Fibroblast of gingiva (primary cell): ENCODE measurements at places on chromosomes 2 and 18.

GRCh38 chr2:239147376-239147775 lies 253.4 kb downstream of the HDAC4 start:
- no peak for DNase-seq

DNA sequence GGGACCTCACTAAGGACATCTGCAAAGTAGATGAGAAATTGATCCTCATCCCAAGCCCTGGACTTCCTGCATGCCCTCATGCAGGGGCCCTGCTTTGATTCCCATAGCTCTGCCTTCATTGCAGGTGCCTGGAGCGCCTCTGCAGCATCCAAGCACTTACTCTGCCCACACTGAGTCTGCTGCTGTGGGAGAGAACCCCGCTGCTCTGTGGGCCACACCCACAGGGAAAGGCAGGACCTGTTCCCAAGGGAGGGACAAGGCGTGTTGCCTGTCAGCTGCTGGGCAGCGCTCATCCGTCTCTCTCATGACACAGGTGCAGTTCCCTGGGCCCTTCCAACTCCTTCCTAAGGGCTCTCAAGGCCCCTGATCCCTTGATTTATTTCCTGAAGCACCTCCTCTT lies 266.8 kb upstream of the SMIM21 start:
- no peak for DNase-seq

- no peak for DNase-seq
Observed at GRCh38 chr2:216300906-216301305, 71.4 kb downstream of the MARCHF4 start.

DNA sequence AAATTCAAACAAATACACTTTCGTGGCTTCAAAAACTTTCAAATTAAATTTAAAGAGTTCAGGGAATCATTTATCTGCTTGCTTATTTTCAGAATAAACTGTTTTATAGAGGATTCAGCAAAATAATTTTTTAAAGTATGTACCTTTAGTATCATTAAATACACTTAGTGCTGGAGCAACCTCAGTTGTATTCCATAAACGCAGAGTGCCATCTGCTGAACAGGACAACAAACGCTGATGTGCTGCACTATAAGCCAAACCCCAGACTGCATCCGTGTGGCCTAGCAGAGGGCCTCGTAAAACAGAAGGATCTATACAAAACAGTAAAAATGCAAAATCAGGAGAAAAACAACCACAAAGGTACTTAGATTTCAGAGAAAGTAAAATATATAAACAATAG lies 108.6 kb downstream of the STRN start:
- no peak for DNase-seq

- no peak for DNase-seq
Observed at GRCh38 chr2:185433824-185434223, 304.8 kb upstream of the FSIP2 start.

- no peak for DNase-seq
Observed at GRCh38 chr2:58866040-58866439, 624.9 kb upstream of the FANCL start.

- DNase-seq: no peak
Observed at GRCh38 chr2:2472881-2473280, 141.8 kb upstream of the MYT1L start.

GRCh38 chr2:75480971-75481836 lies 79.5 kb downstream of the EVA1A start:
- DNase-seq: peak; percentile 37

DNA sequence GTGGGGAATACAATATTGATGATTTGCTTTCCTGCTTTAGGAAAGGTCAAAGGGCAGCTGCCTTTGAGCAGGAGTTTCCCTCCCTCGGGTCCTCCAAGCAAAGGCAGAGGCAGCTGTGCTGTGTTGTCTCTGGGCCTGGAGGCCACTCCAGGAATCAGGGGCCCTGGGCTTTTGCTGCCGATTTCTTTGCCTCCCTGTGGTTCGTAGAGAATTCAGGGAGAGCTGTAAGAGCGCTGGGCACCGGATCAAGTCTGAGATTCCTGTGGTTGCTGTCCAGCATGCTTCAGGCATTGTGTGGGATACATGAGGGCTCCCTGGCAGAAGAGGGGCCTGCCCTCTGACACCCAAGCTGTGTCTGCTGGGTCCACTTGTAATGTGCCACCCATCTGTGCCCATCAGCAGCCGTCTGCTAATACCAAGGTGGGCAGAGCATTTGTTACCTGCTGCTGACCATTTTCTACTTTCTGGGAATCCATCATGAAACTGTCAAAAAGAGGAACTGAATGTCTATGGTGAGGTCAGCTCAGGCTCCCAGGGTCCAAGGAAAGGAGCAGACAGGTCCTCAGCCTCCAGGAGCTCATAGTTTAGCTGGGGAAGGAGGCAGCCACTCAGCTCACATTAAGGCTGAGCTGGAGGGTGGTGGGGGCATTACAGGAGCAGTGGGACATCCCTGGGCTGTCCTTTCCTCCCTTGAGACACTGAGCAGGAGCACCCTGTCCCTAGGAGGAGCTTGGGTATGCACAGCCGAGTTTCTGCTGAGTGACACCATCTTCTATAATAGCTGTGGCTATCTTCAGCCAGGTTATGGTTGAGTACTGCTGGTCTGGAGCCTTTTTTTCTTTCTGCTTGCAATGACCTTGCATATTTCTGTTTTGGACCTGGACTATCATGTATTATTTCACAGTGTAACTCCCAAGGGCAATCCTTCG lies 68.5 kb downstream of the CTIF start:
- DNase-seq: peak; percentile 81

GRCh38 chr18:2522112-2522511 lies 49.2 kb downstream of the METTL4 start:
- DNase-seq: no peak

DNA sequence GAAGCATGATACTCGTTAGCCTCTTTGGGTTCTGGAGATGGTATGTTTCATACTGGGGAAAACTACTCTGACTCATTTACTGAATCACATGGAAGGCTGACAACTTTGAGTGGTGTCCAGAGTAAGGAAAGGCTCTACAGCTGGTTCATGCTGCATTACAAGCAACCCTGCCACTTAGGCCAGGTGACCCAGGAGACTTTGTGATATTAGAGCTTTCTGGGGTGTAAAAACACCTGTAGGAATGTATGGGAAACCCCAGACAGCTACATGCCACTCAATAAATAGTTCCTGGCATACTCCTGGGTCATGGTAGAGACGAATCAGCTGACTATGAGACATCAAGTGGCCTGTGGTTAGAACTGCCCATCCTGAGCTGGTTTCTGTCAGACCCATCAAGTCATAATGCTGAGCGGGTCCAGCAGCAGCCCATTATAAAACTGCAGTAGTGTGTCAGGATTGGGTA lies 21.3 kb upstream of the TCF7L1 start:
- DNase-seq: no peak

- no peak for DNase-seq
Observed at GRCh38 chr2:176503776-176504175, 234.5 kb downstream of the MTX2 start.

GRCh38 chr18:63559567-63560491 lies 17.7 kb downstream of the SERPINB12 start:
- DNase-seq: no peak

- peak; percentile 95 for DNase-seq
Observed at GRCh38 chr2:229445019-229445418, 173.9 kb upstream of the PID1 start.

GRCh38 chr2:174086708-174087107 lies 121.5 kb upstream of the SP3 start:
- no peak for DNase-seq

DNA sequence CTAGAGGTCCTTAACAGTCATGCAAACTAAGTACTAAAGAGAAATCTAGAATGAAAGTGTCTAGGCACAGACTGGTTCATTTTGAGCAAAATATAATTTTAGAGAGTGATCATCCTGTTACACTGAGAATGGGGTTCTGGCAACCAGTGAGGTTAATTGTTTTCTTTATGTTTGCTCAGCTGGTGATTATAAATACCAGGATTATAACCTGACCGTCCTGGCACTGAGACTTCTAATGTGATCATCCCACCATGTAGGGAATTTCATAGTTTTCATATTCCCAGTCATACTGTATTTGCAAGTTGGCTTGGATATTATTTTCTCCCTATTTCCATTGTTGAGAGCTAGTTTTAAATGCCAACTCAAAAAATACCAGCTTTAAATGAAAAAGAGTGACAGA lies 852.5 kb upstream of the LRATD1 start:
- no peak for DNase-seq

DNA sequence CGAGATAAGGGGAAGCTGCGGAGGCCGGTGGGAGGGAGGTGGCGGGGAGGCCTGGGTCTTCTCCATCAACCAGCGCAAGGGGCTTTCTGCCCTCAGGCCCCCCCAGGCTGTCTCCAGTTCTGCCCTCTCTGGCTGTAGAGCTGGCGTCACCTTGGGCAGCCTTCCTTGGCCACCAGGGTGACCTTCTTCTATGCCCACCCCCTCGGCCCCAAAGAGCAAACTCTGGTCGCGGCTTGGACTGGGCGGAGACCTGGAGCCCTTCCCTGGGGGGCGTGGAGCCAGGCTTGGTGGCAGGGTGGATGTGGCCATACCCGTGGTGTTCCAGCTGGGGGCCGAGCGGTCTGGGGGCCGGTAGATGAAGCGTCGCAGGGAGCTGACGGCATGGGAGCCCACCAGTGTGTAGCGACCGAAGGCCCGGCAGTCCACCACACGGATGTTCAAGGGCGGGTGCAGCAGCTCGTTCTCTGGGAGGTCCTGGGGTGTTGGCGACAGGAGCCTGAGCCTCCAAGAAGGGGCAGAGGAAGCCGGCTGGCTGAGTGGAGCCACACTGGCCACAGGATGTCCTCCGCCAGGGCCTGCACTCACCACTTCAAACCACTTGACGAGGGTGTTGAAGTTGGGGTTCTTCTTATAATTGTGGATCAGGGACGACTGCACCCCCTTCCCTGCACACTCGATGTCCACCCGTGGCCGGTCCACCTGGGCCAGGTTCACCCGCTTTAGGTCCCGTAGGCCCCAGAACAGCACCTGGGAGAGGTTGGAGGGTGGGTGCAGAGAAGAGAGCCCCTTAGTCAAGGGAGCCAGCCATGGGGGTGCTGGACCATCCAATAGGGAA lies 4.9 kb downstream of the OTOF start:
- DNase-seq: no peak

- no peak for DNase-seq
Observed at GRCh38 chr2:148999451-148999921, 39.0 kb upstream of the LYPD6B start.
